AG20443 (cell line): ENCODE measurements at places on chromosomes 4 and X.

DNA sequence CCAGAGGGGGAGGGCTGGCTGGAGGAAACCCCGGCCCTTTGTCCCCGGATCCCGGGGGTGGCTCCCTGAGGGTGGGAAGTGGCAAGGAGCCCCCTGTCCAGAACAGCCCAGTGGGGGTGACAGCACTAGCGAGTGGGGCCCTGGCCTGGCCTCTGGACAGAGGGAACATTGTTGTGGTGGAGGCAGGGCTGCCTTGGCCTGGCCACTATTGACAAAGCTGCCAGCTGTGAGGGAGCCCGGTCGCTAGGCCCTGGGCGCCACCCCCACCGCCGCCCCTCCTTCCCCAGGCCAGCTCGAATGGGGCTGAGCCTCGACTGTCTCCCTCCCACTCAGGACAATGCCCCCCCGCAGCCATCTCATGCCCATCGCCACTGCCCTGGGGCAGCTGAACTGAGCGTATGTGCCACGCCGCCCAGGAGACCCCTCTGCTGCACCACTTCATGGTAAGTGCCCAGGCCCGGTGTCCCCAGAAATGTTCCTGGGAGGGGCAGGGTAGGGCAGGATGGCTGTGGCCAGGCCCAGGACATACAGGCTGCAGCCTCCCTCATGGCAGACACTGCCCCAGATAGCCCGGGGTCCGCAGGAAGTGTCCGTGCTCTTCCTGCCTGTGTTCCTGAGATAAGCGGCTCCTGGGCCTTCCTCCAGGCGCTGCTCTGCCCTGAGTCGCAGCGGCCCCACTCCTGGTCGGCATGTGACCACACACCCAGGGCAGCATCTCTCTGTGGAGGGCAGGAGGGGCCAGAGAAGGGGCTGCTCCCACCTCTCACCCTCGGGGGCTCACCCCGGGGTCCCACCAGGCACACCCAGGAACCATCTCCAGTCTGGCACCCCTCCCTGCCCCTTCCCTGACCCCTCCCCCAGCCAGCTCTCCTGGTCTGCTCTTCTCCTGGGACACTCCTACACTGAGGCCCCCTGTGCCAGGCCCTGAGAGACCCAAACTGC, 1.4 kb downstream of the PLXNB3 start:
- DNase-seq, result no peak

- no peak for DNase-seq
Measured at GRCh38 chr4:183297675-183298074, 22.4 kb downstream of the CLDN22 start.

DNA sequence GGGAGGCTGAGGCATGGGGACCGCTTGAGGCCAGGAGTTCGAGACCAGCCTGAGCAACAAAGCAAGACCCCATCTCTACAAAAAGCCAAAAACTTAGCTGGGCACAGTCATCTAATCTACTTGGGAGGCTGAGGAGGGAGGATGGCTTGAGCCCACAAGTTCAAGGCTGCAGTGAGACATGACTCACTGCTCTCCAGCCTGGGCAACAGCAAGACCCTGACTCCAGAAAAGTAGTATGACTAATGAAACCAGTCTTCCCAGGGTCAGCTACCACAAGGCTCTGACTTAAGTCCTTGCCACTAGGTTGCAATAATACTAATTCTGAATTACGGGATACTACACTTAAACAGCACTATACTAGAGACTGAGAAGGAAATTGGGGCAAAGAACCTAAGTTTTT, 33.1 kb downstream of the ERVMER34-1 start:
- DNase-seq, result no peak

DNA sequence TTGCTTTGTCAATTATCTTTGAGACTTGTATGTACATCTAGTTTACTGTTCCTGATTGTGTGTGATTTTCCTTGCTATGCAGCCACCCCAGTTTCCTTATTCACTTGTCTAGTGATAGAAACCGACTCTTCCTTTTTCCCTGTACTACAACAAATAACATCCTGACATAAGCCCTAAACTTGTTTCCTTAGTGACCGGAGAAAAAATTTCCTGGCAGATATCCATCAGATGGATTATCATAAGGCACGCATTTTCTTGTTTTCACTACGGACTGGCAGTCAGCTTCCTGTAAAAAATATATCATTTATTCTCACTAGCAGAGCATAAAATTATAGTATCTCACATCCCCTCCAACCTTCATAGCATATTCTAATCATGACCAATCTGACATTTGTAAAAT, 410.7 kb downstream of the CENPC start:
- DNase-seq, result no peak

DNA sequence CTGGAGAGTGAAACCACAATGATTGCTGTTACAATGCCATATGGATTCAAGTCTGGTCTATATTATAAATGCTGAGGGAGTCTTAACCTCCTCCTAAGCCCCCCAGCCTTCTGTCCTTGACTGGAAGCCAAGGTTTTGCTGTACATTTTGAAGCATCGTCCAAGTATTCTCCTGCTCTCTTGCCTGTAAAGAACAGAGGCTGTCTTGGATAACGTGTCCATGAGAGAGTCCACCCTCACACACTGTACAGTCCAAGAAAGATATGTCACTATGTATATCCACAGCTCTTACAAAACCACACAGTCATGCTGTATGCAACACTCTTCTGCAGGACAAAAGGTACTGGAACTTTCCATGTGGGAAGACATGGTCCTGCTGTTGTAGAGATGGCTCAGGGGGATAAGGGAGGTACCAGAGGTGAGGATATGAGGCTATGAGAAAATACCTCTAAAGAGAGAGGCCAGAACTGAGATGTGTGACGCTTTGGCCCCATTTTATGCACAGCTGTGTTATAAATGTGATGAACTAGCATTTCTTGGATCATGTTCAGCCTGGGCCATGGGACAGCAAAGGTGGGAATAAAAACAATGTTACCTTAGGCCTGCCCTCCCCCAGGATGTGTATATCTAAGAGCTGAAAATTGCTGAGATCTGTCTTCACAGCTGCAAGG, 678.6 kb downstream of the IQCM start:
- DNase-seq, result no peak

DNA sequence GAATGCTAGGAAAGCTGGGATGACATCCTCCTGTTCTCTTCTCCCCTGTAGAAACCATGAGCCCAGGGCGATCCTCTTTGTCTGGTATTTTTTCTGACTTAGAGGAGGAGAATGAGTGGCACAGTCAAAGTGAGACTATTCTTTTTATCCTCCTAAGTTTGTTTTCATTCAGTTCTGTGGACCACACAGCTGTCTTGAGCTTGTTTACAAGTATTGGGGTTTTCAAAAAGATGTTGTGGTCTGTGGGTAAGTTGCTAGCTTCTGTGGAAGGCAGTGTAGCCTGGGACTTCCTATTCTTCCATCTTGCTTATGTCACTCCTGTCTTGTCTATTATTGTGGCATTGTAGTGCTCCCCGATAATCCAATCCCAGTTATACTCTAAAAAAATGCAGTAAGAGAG, 223.0 kb downstream of the PAPSS1 start:
- DNase-seq, result no peak

DNA sequence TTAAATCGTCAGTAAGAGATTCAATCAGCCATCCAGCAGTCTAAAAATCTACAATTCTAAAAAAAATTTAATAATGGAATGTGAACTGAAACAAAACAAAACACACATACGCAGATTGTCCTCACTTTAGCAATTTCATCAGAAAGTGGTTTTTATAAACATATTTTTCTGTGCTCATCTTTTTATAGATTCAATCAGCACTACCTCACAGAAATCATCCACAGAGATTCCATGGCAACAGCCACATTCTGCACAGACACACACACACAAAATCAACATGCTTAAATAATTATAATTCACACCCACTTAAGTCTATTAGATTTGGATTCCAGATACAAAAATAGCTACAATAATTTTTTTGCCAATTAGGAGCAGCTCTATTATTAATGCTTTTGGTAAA, 149.0 kb upstream of the KCNIP4 start:
- DNase-seq, result no peak

DNA sequence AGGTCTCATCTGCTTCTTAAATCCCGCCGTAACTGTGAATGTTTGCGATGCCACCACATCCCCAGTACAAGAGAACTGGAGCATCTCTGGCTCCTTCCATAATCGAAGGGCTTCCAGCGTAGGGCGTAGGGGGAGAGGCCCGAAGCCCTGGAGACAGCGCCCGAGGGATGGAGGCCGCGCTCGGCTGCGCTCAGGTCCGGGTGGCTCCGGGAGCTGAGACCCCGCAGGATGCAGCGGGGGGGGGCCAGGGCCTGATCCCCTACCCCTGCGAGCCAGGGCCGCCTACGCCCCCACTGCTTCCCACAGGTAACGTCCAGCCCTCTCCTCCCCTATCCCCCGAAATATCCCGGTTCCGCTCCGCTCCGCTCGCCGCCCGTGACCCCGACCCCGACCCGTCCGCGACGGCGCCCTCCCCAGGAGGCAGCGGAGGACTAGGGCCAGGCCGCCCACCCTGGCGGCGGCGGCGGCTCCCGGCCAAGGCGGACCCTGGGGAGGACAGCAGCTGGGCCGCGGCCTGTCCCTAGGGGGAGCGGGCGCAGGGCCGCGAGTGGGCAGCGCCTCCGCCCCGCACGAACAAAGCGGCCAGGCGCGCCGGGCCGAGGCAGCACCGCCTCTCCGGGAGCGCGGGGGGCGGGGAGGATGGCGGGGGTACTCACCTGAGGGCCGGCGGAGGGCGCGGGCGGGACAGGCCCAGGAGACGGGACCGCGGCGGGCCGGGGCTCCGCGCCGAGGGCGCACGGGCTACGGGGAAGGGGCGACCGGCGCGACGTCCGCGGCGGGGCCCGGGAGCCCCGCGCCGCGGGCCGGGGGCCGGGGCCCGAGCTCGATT, 723 bp downstream of the WDFY3 start:
- DNase-seq, result peak; percentile 72

DNA sequence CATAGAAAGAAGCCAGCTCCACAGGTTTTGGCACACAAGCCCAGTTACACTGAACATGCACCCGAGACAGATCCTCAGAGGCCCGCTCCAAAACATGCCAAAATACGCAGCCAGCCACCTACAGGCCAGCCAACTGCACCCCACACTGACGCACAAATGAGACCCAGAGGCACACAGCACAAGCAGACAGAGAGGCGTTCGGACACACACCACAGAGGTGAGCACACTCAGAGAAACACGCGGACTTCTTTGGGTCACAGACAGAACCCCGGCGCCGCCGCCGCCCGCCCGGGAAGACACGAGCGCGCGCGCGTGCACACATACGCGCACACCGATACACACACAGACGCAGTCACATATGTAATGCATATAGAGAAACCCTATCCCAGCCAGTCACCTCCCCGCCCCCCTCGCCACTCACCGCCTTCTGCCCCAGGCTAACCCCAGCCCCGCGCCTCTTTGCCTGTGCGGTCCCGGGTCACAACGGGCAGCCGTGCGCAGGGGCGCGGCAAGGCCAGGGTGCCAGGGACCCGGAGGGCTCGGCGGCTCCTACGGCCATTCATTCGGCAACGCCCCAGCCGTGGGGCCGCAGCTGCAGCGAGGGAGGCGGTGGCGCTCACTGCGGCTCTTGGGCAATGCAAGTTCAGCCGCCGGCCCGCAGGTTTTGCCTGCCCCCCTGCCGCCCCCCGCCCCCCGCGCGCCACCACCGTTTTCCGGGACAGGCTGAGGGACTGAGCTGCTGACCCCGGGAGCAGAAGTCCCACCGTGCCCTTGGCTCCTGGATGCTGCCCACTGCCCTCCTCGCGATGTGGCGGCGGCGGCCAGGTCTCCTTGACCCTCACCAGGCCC, 553 bp downstream of the SEPTIN6 start:
- peak; percentile 28 for DNase-seq

- DNase-seq, result no peak
Measured at GRCh38 chrX:23795221-23795620, 12.2 kb downstream of the SAT1 start.

- DNase-seq, result no peak
Measured at GRCh38 chr4:151260526-151260925, 16.4 kb upstream of the PRSS48 start.

- DNase-seq, result no peak
Measured at GRCh38 chrX:39988496-39988895, 109.3 kb downstream of the BCOR start.

GRCh38 chrX:30010471-30010870, 204.9 kb upstream of the MAGEB2 start:
- DNase-seq, result no peak

DNA sequence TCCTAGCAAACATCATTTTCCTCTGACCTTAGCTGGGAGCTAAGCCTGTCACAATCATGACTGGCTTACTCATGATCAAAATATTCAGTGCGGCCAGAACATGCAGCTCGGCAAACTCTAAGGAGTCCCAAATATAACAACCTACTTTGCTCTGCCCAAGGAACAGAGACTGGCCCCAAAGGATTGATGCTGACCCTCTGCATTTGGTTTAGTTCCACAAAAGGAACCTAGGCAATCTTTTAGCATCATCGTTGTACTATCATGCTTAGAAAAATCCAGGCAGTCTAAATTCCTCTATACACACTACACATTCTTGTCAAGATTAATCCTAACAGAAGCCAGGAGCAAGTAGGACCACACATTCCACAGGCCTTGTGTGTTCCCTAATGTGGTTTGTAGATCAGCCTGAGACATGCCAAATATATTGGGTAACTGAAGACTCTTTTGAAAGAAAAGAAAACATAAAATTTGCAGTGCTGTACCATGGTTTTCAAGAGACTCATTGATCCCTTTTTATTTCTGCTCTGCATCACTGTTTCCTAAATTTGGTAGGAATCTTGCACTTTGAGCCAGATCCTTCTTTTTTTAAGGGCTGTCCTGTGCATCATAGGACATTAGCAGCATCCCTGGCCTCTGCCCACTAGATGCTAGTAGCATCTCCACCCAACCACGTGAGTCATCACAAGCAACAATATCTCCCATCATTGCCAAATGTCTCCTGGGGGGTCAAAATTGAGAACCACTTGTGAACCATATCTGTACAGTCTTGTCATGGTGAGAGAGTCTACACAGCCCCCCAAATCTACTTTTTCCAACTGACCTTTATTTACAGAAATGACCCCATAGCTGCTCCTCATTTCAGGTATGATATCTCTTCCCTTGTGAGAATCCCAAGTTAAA, 17.6 kb upstream of the CC2D2A start:
- DNase-seq, result peak; percentile 84

DNA sequence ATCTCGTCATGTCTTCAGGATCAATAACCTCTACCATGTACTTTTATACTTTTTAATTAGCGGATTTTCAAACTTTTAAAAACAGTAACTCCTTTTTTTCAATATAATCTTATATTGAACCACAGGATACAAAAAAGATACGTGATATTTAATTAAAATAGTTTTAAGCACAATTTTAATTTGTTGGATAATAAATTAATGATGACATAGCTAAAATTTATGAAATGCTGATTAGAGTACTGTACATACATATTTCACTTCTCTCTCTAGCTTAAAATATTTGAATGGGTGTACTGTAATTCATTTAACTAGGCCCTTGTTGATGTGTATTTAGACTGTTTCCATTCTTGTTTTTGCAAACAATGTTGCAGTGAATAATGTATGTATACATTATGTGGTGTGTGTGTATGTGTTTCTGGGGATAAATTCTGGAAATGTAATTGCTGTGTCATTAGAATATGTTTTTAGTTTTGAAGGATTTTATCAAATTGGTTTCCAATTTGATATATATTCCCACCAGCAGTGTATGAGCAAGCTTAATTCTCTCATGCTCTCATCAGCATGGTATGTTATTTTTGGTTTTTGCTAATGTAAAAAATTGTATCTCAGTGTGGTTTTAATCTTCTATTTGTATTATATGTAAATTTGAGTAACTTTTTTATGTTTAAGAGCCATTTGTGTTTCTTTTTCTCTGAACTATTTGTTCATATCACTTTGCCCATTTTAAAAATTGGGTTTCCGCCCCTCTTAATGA, 66.4 kb downstream of the CDKL5 start:
- DNase-seq, result no peak
